ENCODE measurements at places on chromosomes 4 and X.
A peak's percentile ranks its signal among the peaks of the same experiment; 100 is the strongest.

GRCh38 chr4:29326816-29327215 is 1393.4 kb upstream of the PCDH7 start:
- no peak for DNase-seq

DNA sequence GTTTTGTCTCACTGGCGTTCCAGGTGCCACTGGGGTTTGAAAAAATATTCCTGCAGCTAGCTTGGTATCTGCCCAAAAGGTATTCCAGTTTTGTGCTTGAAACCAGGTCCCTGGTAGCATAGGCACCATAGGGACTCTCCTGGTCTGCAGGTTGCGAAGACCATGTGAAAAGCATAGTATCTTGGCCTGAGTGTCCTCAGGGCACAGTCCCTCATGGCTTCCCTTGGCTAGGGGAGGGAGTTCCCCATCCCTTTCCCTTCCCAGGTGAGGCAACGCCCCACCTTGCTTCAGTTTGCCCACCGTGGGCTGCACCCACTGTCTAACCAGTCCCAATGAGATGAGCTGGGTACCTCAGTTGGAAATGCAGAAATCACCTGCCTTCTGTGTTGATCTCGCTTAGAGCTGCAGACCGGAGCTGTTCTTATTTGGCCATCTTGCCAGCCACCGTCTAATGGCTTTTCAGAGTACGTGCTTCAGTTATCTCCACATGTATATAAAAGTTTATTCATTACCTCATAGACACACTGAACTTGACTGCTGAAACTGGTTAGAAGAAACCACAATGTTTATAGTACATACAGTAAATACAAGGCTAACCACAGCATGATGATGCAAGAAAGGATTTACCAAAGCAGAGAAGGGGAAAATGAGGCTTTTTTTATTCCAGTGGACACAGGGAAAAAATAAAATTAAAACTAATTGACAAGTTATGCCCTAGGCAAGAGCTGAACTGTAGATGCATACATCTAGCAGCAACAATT is 10.6 kb downstream of the PBDC1 start:
- DNase-seq: no peak

- DNase-seq: no peak
Observed at GRCh38 chrX:104833401-104833800, 267.4 kb downstream of the IL1RAPL2 start.

GRCh38 chr4:91734682-91735081 is 569.1 kb upstream of the GRID2 start:
- peak; percentile 20 for DNase-seq

GRCh38 chr4:87118826-87119225 is 101.6 kb downstream of the KLHL8 start:
- peak; percentile 2 for DNase-seq

DNA sequence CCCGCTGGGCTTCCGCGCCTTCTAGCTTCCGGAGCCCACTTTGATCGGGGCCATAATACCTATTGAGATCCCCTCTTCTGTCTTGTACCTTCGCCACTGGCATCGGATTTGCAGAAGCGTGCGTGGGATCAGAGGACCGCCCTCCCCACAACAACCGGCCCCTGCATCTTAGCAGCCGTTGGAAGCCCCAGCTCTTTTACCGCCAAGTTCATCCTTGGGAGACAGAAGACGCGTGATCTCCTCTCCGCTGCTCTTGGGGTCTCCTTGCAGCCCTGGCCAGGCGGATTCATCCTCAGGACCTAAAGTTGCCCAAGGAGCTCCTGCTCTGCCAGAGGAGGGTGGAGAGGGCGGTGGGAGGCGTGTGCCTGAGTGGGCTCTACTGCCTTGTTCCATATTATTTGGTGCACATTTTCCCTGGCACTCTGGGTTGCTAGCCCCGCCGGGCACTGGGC is 1.6 kb downstream of the SLIT2 start:
- no peak for DNase-seq

GRCh38 chrX:123298026-123298425 is 113.9 kb downstream of the GRIA3 start:
- DNase-seq: no peak

DNA sequence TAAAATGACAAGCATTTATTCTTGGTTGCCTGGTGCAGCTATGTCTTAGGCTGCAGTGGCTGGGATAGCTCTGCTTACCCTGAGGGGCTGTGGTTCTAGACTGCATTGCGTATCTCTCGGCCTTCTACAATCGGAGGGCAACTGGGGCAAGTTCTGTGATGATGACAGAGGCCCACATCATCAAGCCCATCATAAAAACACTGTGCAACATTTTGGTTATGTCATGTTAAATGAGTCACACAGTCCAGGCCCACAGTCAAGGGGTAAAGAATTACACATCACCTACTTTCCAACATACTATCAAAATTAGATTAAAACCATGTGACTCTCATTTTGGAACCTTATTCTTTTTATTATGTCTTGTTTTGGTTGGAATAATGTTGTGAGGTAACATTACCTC is 120.2 kb upstream of the GUCY1A1 start:
- DNase-seq: no peak

DNA sequence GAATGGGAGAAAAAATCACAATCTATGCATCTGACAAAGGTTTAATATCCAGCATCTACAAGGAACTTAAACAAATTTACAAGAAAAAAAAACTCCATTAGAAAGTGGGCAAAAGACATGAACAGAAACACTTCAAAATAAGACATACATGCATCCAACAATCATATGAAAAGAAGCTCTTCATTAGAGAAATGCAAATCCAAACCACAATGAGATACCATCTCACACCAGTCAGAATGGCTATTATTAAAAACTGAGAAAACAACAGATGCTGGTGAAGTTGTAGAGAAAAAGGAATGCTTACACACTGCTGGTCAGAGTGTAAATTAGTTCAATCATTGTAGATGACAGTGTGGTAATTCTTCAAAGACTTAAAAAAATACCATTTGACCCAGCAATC is 306.0 kb upstream of the TBX22 start:
- no peak for DNase-seq

- peak; percentile 7 for DNase-seq
Observed at GRCh38 chrX:47143894-47144625, 442 bp downstream of the NDUFB11 start.

GRCh38 chrX:14027511-14028019 is 2.1 kb downstream of the GEMIN8 start:
- no peak for DNase-seq

DNA sequence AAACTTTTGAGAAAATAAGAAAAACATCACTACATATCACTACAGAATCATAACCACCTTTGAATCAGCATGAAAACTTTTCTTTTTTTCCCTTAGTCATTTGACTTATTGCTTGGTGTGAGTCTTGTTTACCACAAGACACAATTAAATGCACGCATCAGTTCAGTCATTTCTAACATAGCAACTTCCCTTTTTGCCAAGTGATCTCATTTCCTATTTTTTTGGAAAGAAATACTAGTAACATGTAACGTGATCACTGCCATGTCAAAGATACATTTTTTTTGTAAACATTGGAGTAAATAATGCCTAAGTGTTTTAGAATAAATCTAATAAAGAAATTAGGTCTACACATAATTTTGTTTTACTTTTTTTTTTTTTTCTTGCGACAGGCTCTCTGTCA is 5.1 kb upstream of the CXCL8 start:
- peak; percentile 85 for DNase-seq

- DNase-seq: no peak
Observed at GRCh38 chrX:1727531-1728027, 112.7 kb downstream of the ASMT start.

- no peak for DNase-seq
Observed at GRCh38 chr4:142440093-142440492, 406.0 kb downstream of the INPP4B start.

GRCh38 chrX:102712216-102712966 is at the start of gene GPRASP2:
Gene GPRASP2, plus strand, starts transcription at chrX:102712448. Its CDS starts 2,422 bp downstream, at chrX:102714870.
- DNase-seq: no peak

DNA sequence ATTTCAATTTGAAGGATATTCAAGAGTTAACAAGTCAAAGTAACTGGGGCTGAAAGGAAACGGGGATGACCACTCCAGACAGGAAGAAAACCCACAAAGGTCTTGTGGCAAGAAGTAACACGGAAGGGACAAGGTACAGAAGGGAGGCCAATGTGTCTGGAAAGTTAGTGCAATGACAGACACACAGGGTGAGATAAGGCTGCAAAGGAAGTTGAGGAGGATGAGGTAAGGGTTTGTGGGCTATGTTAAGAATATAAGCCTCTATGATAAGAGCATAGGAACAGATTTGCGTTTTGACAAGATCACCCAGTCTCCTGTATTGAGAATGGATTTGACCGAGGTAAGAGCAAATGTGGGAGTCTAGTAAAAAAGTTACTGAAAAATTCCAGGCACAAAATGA is 21.9 kb upstream of the EMCN start:
- peak; percentile 89 for DNase-seq

GRCh38 chrX:81238166-81238565 is 36.3 kb downstream of the SH3BGRL start:
- no peak for DNase-seq

DNA sequence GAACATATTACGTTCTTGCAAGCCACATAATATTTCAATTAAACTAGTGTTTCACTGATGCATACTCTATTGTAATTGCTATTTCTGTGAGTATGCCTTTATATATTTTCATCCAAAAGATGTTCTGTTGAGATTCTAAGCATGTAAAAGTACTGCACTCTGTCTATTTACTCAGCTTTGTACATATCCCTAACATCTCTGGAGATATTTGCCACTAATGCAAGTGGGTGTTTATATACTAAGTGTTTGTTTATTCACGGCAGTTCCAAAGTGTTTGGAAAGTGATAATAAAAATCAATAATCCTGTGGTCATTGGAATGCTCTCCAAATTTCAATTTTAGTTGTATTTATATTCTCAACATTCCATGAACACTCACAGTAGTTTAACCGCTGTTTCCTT is 1989.0 kb downstream of the C4orf33 start:
- no peak for DNase-seq

DNA sequence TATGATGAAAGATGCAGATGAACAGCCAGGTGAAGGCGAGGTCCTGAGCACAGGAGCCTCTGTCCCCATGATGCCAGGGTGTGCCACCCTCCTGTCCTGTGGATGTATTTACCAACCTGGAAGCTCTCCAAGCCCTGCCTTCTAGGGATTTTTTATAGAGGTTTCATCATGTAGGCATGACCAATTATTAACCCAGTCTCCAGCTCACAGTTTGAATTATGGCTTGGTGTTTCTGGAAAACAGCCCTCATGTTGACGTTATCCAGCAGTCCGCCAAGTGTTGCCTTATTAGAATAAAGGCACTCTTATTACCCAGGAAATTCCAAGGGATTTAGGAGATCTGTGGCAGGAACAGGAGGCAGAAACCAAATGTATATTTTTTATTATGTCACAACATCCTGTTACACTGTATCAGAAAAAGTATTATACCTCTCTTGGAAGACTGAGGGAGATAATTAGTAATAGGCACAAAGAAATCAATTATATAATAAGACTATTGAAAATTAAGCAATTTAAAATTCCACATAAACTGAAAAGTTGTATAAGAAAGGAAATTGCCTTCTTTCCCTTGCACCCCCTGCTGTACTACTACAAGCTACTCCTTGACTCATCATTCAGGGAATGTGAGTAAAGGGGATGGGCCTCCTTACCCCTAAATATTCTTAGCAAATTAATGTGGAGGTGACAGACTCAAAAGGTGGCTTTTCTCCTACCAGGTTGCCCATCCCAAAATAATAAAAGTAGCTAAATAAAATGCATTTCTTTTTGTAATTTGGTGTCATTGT is 129.6 kb downstream of the ZNF330 start:
- no peak for DNase-seq

DNA sequence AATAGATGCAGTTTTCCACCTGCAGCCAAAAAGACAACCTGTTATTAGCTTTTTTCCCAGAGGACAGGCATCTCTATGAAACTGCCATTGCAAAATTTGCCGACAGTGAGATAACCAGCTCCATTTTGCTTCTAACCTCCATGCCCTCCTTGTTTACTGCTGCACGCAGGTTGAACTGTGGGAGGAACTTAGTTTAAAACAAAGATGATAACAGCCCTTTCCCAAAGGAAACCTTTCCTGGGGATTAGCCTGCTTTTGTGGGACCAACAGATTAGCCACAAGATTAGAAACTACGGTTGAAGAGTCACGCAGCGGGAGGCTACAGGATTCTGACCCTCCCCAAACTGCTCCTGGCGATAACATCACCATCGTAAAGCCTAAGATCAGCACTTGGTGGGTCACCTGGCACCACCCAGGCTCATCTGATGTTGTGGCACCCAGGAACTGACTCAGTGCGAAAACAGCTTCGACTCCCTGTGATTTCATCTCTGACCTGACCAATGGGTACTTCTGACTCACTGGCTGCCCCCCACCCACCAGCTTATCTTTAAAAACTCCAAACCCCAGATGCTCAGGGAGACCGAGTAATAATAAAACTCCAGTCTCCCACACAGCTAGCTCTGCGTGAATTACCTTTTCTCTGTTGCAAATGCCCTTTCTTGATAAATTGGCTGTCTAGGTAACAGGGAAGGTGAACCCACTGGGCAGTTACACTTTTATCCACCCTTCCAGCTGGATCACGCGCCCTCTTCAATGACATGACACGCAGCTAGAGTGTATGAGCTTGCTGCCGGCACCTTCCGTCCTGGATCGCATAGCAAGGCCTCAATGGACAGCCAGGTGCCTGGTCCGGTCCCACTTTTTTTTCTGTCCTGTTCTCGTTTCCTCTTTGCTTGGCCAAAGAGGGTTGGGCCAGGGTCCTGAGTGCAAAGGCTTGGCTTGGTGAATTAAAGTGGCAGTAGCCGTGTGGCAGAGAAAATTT is 27.2 kb downstream of the NOP14 start:
- DNase-seq: no peak

DNA sequence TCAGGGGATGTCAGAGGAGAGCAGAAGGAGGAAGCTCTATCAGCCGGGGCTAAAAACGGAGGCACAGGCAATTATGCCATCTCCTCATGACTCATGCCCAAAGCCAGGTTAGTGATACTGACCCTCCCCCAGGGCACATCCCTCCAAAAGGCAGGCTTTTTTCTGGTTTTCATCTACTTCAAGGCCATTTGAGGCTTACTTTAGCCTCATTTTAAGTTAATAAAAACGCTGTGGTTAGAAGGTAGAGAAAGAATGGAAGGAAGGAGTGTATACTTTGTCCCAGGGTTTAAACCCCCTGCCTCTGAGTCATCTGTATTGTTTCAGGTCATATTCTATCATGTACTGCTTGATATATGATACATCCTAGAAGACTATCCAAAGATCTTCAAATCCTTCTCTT is 89.7 kb upstream of the NDP start:
- DNase-seq: peak; percentile 8

DNA sequence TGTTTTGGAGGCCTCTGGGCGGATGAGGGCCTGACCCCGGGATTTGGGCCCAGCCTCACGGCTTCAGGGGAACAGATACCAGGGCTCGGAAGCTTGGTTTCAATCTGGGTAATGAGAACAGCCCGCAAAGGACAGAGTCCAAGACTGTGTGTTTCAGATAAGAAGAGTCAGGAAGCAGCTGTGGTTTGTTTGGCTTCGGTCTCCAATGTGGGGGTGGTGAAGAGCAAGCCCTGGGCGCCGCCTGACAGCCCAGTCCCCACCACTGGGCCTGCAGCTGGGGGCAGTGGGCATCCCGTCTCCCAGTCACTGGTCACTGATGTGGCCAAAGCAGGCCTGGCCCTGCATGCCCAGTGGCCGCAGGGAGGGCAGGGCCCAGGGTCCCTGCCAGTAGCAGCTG is 9.1 kb downstream of the WFS1 start:
- DNase-seq: peak; percentile 35

Measured in Kasumi-1 (cell line).